ENCODE measurements at places on chromosomes 1 and 21.

DNA sequence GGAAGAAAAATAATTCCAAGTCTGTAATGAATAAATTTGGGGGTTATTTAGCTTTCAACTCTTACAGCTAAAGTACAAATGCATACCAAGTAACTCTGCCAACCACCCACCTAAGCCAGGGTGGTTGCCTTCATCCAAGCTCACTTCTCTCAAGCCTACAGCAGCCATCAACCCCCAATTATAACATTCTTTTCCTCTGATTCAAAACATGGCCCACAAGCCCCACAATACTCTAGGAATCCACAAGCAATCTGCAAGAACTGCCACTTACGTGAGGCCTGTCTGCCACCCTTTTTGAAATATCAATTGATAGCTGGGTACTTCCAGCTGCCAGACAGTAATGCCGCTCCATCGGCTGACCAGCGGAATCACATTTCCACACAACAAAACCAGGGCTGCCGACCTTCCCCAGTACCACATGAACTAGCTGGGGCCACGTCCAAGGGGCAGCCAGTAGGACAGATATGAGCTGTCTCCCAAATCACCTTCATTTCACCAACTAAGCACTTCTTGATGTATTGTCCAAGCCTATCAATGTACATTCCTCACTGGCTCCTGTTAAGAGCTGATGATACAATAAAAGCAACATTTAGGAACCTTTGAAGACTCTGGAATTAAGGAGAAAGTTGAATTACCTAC is 3.2 kb downstream of the LBR start:
- no peak for DNase-seq

GRCh38 chr1:241499910-241500309 is 19.6 kb downstream of the FH start:
- DNase-seq, result no peak

DNA sequence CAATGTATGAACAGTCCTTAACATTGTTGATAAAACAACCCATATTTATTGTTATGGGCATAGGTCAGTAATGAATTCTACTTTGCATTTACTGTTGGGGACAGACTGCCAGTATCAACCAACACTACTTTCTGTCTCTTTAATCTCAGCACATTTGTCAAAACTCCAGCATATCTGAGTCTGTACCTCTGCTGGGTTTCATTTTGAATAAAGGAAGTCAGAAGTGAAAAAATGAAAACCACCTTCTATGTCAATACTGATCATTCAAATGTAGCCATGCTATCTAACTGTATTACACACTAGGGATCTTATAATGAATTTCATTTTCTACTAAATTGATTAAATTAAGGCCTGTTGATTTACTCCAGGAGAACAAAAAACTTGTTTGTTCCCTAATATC is 24.2 kb upstream of the CXADR start:
- DNase-seq, result no peak

GRCh38 chr21:41564871-41565274 is 56.9 kb upstream of the TMPRSS2 start:
- no peak for DNase-seq

DNA sequence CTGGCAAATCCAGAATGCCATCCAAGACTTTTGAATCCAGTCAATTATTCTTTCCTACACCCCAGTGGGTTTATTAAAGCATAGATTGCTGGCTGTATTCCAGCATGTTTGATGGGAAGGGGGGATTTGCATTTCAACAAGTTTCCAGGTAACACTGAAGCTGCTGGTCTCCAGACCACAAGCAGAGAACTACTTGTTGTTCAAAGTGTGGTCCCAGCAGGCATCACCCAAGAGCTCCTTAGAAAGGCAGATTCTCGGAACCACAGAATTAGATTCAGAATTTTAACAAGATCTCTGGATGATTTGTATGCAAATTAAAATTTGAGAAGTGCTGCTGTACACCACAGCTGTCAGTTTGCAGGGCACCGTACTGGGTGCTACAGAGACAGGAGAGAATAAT is 216.3 kb upstream of the FAM78B start:
- DNase-seq, result no peak

- DNase-seq, result no peak
Observed at GRCh38 chr1:117674521-117675400, 68.9 kb downstream of the TENT5C start.

DNA sequence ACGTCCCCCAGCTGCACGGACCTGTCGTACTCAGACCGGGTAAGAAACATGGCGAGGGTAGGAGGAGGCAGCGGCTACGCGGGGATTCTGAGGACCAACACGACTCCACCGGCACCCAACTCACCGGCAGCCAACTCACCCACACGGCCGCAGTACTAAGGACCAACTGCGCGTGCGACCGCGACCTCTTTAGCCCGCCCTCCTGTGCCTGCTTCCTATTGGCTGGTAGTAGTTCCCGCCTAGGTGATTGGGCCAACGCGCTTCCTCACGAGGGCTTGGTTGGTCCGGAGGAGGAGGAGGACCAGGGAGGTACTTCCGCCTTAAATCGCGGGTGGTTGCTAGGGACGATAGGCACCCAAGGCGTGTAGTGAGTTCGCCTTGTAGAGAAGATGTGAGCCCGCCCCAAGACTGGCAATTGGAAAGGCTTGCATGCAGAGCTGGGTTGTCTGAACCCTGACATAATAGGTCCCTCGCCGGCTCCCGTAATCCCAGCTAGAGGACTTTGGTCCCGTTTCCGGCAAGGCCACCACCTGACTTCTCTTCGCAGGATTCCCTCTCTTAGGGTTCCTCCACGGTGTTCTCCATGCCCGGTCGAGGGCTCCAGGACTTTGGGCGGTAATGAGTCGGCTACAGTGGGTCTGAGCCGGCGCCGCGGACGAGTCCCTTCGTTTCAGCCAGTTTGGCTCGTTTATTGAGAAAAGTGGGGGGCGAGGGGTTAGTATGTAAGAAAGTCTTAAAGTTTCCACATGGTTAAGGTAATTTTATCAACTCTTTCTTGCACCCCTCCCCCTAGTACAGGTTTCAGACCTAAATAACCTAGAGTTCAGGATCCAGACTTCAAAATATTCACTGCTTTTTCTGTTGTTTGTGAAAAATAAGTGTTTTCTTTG is at the start of gene PSMA5:
Gene PSMA5, minus strand, starts transcription at position 168 of the 890 bp plus-strand sequence. Its CDS starts 118 bp downstream, at position 50.
- DNase-seq, result peak; percentile 88

- no peak for DNase-seq
Observed at GRCh38 chr21:17578162-17578561, 34.5 kb downstream of the BTG3 start.

DNA sequence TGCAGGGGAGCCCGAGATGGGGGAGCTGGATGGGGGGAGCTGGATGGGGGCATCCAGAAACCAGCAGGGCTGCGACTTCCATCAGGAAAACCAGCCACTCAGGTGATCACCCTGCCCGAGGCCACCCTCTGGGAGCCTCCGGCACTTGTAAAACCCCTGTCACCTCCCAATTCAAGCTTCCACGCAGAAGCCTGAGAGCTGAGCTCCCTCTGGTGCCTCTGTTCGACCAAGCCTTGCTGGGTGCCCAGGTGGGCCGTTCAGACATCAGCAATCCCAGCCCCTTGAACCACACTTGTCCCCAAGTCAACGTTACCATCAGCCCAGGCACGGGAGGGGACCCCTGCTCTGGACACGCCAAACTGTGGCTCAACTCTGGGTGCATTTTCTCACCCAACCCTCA is 59.6 kb downstream of the MEGF6 start:
- DNase-seq, result no peak

DNA sequence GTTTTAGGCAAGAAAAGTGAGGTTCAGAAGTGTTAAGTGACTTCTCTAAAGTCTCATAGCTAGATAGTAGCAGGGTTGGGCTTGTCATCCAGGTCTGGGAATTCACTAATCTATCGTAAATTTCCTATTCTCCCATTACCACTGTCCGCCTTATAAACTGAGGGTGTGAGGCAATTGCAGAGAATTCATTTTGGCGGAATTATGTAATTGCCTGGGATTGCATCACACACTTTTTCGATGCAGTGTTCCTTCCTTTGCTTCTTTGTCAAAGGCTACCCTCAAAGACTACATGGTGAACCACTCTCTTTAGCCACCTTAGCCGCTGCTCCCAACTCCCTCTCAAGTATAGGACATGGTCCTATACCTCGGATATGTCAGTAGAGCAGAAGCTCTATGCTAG is 19.1 kb downstream of the SELP start:
- no peak for DNase-seq

DNA sequence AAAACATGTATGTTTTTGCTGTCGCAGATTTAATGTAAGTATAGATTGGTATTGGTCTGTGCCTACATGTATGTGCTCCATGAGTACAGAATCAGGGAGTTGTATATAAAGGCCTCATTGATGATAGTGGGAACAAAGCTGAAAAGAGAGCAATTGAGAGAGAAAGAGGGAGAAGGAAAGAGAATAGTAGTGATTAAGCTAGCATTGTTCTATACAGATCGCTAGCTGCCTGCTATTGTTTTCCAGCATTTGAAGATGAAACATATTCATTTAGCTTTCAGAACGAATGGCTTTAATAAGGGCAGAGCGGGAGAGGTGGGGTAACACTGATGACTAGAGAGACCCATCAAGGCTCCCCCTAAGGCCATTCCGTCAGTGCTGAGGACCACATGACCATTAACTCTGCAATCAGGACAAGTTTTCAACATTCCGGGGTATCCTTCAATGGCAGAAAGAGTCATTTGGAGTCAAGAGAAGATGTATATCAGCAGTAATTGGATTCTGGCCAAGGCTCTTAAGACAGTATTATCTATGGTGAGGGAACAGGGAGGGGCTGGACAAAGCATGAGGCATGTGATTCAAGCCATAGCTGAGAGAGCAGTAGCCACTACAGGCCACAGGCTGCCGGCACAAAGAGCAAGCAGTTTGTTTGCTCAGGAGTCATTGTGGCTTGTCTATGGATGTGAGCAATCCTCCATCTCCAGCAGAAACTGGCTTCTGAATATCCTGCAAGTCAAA is 176.5 kb downstream of the PBX1 start:
- DNase-seq, result no peak

GRCh38 chr1:79325705-79326104 is 319.2 kb upstream of the ADGRL4 start:
- no peak for DNase-seq

GRCh38 chr21:42123219-42123908 is 52.2 kb downstream of the UMODL1 start:
- DNase-seq, result no peak

- no peak for DNase-seq
Observed at GRCh38 chr1:83715550-83715949, 283.4 kb downstream of the TTLL7 start.

DNA sequence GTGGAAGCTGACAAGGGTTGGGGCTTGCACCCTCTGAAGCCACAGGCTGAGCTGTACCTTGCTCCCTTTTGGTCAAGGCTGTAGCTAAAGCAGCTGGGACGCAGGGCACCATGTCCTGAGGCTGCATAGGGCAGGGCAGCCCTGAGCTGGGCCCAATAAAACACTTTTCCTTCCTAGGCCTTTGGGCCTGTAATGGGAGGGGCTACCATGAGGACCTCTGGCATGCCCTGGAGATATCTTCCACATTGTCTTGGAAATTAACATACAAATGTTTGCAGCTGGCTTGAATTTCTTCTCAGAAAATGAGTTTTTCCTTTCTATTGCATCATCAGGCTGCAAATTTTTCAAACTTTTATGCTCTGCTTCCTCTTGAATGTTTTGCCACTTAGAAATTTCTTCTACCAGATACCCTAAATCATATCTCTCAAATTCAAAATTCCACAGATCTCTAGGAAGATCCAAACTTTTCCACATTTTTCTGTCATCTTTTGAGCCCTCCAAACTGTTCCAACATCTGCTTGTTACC is 32.9 kb upstream of the TTLL7 start:
- no peak for DNase-seq

- no peak for DNase-seq
Observed at GRCh38 chr1:156595016-156595415, 3.4 kb downstream of the NAXE start.

DNA sequence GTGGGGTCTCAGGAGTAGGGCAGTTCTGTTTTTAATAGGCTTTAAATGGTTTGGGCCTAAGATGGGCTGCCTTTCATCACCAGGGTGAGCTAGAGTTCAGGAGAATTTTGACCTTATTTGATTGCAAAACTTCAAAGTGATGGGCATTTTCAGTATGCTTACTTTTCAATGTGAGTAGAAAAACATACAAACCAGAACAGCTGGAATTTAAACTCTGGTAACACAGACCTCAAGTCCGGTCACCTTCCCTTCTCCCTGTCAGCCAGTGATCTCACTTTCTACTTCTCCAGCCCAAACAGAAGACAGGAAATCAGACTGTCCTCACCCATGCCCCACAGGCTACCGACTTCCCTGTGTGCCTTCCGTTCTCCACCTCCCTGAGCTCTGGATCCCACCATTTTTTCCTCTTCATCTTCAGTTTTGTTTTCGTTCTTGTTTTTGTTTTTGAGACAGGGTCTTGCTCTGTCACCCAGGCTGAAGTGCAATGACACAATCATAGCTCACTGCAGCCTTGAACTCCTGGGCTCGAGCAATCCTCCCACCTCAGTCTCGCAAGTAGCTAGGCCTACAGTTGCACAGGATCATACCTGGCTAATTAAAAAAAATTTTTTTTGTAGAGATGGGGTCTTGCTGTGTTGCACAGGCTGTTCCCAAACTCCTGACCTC is 374.0 kb downstream of the CAMTA1 start:
- DNase-seq, result no peak

DNA sequence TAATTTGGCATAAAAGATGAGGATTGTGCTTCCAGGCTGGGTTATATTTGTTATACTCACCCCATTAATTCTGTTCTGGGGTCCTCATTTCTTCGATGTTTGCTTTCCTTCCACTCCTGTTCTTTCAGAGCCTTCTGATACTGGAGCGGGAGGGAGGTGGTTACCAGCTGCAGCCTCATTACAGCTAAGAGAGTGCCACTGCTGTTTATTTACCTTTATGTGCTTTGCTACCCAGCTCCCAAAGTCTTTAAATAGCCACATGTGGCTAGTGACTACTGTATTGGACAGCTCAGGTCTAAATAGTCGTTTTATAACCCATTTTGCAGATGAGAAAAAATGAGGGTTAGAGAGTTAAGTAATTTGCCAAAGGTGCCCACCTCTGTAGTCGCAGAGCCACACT is 25.1 kb downstream of the PLEKHM2 start:
- no peak for DNase-seq
